NCI-H526 treated with DMSO at 0.1 percent for 48 hours (cell line): ENCODE measurements at places on chromosomes 13 and 19.

- DNase-seq, result no peak
These were observed 48.4 kb downstream of the CAB39L start for GRCh38 chr13:49395451-49395865.

GRCh38 chr13:31631071-31631470 is 108.3 kb upstream of the RXFP2 start:
- no peak for DNase-seq

DNA sequence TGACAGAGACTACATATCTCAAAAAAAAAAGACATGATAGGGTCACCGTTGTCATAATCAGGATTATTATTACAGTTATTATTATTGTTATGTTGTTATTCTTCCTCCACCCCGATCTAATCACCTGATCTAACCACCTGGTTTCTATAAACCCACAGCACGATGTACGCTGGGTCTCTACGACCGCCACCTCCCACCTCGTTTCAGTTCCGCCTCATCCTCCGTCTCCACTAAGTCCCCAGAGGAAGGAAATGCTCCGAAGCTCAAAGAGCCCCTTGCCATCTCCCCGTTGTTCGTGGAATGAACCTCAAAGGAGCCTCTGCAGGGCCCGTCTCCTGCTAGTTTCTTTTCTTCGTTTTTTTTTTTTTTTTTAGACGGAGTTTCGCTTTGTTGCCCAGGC is 15.9 kb upstream of the MEIS3 start:
- no peak for DNase-seq

DNA sequence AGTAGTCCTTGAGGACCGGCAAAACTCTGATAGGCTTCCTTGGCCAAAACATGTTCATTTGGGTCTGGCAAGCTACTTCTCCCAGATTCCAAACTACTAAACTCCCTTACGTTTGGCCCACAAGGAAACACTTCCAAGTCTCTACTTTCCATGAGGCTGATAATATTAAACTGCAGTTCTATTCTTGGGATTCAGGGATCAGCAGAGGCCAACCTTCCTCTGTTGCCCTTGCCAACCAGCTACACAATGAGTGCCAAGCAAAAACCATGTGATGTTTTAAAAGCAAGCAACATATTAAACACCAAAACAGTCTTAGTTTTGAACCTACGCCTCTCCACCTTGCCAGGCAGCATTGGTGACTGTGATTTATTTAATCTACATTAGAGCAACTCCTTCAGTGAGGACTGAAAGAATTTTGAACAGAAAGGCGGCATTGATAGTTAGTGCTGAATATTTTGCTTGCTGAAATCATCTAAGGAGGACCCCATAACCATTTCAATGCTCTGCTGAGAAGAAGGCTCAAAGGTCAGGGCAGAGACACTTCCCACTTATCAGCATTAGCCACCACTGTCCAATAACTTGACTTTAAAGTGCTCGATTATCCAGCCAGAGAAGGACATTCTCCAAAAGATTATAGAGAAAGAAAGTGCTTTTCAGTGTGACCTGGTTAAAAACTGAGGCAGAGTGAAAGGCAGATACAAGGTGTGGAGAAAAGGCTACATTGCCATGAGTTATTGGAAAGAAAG is 287.1 kb downstream of the TBC1D4 start:
- DNase-seq, result no peak

- no peak for DNase-seq
These were observed 13.8 kb upstream of the EHD2 start for GRCh38 chr19:47699360-47699917.

DNA sequence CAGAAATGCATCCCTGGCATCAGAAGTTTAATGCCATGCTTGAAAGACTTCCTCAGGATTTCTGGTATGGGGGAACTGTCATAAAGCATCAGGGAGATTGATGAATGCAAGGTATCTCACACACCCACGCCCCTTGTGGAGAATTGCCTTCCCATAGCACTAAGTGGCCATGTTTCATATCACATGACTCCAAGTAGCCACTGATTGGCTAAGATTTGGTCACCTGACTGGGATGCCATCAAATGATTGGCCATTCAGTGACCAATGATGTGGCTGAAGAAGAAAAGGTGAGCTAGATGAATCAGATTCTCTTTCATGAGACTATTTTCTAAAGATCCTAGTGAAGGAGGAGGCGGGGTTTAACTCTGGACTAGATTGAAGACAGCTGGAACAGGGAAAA is 7.3 kb downstream of the KLK8 start:
- DNase-seq, result no peak

- no peak for DNase-seq
These were observed 638 bp downstream of the LHB start for GRCh38 chr19:49016067-49016839.
